Putamen (tissue), 1 donor: ENCODE measurements at places on chromosomes 1 and 21.
A peak's percentile ranks its signal among the peaks of the same experiment; 100 is the strongest.

DNA sequence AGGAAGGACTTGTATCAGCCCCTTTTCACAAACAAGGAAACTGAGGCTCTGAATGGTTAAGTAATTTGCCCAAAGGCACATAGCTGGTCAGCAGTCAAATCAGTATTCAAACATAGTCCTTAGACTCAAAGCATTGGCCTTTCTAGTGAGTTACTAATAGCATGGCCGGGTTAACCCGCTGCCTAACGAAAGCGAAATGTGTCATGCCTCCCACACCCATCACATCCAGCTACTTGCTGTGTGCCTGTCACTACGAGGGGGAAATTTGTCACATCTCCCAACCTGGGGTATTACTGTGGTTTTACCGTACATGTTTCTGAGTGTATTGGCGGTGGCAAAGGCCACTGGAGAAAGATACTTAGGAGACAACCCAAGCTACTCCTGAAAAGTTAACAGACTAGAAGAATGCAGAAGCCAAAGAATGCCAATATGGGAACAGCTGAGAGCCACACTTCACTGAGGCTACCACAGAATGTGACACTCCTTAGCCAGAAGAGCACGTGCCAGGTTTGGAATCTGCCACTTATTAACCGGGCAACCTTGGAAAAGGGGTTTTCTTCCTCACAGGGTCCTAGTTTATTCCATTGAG, 363.5 kb downstream of the KCNH1 start:
- no peak for DNase-seq

- no peak for DNase-seq
Measured at GRCh38 chr1:32163405-32163804, 16.1 kb upstream of the TXLNA start.

DNA sequence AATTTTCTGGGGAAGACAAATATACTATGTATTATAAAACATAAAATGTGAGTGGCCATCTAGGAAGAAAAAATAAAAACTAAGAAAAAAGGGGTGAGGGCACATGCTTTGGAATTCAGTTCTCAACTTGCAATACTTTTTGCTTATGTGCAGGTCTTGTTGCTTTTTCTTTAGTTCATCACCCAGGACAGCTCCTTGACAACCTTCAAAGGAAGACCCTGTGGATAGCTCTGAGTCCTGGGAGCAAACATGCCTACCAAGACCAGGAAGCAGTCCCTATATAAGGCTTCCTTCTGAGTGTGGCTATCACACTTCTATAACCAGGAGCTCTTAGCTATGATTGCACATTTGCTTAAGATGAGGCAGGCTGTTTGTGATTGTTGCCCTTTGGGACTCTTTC, 78.0 kb downstream of the WDR64 start:
- no peak for DNase-seq

DNA sequence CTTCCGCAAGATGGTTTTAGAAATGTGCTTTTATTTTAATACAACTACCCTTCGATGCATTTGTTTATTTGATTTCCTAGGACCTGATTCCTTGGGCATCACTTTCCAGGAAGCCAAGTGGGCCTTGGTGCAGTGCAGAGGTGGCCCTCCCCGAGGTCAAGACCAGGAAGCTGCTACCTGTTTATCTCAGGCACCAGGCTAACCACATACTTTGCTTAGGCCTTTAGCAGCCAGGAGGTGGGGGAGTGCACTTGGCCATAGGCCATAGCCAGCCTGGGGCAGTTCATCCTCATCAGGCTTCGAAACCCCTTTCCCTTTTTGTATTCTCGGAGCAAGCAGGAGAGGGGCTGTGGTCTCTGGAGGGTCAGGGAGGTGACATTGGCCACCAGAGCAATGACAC, 45.4 kb downstream of the SMYD2 start:
- no peak for DNase-seq

DNA sequence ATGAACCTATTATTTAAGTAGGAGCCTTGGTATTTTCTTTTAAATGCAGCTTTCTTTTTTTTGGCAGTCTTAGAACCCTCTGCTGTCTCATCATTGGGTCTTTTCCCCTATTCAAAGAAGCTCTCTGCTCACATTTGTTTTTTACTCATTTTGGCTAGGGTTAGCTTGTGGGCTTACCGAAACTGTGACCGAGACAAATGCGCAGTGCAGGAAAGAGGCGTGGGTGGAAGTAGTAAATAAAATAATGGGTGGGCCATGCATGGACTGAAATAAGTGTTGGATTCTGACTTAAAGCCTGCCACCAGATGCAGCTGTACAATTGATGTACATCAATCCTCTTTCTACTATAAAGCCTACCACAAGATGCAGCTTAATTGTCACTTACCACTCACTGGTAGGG, 14.7 kb downstream of the XPR1 start:
- no peak for DNase-seq

GRCh38 chr1:205842229-205842628, 7.7 kb downstream of the PM20D1 start:
- DNase-seq, result no peak

DNA sequence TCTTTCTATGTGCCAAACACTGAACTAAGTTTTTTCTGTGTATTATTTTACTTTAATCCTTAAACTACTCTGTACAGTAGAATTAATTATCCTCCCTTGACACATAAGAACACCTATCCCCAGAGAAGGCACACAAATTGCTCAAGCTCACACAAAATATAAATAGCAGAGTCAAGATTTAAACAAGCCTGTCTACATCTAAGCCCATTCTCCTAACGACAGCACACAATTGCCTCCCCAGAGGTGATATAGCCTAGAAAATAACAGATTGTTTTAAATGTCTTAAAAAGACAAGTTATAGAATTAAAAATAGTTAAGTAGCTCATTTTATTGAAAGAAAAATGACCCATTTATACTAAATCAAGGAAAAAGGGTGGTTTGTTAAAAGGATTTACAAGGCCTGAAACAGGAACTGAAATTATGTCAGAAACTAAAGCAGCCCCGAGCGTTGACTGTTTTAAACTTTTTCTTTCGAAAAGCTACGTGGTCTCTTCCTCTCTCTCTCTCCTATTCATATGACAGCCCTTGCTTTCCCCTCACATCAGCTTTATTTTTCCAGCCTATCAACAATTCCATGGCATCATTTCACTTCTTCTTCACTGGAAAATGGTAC, 30.5 kb downstream of the TNFSF18 start:
- peak; percentile 12 for DNase-seq

DNA sequence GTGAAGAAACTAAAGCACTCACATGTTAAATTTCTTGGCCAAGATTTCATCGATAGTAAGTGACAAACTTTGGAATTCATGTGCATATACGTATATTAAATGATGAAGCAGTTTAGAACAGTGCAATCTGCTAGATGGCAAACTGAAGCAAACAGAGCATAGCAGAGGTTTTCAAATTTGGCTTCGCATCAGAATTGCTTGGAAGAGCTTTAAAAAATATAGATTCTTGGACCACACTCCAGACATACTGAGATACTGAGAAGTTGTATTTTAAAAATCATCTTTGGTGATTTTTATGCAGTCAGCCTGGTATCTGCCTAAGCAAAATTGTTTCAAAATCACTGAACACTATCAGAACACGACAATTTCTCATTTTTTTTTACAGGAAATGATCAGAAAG, 709.2 kb downstream of the PLA2G4A start:
- no peak for DNase-seq

DNA sequence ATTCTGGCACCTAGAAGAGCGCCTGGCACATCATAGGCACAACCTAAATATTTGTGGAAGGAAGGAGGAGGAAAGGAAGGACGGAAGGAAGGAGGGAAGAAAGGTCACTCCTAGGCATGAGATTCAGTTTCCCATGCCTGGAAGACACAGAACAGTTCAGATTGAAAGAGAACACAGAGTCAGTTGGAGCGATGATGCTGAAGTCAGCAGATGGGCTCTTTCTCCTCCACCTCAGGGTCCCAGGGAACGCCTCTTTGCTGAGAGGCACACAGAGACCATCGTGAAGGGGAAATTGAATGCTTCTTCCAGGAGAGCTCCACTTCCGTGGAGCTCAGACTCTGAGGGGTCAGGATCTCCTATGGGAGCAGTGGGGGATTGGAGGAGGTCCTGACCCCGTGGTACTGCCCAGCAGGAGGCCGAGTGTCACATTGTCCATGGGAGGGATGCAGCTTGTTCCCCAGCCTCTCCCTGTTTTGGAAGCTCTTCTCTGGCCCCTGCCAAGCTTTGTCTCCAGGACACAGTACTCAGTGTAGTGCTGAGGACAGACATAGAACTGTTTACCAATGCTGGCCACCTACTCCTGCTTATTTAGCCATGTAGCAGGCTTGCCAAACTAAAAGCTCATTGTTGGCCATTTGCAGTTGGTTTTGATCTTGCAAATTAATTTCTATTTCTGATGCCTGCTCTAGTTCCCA, 2.4 kb downstream of the MYBPHL start:
- DNase-seq, result peak; percentile 95

DNA sequence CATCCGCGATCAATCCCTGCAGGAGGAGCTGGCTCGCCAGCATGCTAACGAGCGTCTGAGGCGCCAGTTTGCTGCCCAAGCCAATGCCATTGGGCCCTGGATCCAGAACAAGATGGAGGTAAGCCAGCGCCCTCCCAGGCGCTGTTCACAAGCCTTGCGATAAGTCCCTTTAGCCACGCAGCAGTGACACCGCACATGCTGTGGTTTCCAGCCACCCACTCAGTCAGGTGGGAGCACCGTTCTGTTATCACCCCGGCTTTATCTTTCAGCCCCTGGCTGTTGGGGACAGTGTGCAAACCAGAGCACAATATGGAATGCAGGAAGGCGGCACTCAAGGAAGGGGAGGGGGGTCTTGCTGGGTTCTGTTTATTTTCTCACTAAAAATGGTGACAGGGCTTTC, 41.1 kb upstream of the MTR start:
- DNase-seq, result no peak

DNA sequence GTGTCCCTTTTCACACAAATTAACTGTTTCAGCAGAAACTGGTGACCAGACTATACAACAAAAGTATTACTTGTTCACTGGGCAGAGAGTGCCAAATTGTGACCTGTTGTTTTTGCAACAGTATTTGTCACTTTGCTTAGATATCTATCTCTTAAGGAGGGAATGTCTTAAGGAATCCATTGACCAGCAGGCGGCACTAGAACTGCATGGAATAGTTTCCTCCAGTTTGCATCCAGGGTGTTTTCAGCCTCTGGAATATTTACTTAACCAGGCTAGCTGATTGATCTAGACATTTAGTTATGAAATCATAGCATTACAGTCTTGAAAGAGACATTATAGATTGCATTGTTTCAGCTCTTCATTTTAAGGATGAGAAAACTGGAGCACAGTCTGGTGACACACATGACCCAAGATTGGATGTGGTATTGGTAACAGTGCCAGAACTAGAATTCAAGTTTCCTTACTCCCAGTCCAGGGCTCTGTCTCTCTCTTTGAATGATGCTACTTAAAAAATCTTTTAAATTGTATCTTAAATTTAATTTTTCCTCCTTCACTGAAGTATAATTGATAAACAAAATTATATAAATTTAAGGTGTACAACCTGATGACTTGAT, 16.9 kb downstream of the RPTN start:
- DNase-seq, result no peak

GRCh38 chr1:201535046-201535918, 3.6 kb upstream of the NAV1 start:
- DNase-seq, result no peak

DNA sequence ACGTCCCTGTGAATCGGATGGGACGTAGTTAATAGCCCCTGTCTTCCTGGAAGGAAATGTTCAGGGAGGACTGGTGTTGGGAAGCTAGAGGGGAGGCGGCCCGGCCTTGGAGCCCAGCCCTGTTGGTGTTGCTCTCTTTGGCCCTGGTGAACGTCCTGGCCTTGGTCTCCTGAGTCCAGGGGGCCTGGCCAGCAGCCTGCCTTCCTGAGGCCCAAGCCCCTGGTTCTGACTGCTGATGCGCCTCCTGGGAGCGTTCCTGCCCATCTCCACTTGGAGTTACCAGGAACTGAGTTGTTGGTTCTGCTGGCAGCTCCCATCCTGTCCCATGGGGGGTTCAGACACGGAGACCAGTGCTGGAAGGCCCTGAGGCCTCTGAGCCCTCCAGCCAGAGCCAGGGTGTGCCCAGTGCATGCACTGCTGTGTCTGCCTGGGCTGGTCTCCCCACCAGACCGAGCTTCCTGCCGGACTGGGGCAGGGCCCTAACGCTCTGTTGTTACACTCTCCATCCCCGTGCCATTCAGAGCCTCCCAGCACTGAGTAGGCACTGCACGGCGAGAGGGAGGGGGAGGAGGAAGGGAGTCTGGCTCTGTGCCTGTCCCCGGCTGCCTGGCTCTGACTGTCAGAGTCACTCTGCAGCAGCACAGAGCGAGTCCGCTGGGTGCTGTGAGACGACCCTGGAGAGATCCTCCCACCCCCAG, 382.5 kb upstream of the VAMP3 start:
- peak; percentile 57 for DNase-seq

- no peak for DNase-seq
Measured at GRCh38 chr1:59901770-59902388, 24.7 kb downstream of the CYP2J2 start.

- no peak for DNase-seq
Measured at GRCh38 chr1:205286335-205286950, 35.1 kb downstream of the NUAK2 start.

DNA sequence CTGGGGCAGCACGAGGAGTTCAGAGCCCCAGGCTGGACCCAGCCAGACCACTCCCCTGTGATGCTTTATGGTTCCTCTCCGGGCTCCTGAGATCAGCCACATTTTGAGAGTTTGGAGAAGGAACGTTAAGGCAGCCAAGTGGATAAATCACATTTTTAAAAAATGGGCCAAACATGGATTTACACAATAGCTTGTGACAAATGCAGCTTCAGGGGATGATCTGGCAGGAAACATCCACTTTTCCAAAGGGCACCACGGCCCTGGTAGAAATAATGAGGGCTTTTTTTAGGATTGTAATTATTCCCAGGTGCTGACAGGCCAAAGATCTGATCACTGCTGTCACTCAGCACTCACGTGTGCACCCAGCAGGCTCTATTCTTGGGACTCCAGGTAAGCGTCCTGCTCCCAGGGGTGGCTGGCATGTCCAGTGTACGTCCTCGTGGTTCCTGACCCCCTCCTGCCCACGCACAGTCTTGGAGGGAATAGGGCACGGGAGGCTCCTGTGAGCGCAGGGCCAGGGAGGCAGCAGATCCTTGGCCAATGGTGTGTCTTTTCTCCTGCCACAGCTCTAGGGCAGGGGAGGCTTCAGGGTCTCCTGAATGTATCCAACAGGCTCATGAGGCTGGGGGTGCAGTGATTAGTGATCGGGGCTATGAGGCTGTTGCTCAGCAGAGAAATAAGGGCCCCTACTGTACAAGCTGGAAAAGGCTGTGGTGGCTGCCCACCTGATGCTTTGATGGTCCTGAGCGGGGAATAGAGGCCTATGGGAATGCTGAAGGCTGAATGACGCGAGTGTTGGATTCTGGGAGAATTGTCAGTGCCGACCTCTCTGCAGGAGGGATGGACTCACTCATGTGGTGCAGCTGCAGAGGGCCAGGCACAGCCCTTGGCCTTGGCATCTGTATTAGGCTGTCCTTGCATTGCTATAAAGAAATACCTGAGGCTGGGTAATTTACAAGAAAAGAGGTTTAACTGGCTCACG, 415.7 kb downstream of the PTPRU start:
- DNase-seq, result no peak

DNA sequence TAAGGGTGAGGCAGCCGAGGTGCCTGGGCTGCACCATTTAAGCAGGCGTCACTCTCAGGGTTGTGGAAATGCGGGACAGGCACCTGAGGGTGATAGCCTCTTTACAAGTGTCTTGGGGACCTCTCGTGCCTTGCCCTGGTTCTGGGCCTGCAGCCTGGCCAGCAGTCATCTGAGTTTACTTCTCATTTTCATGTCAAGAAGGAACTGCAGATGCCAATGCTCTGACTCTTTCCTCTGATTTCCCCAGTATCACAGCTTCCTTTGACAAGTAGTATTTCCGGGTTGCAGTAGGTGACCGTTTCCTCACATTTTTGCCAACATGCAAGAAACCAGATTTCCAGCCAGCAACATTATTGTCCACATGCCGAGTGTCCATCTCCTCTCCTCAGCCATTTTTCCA, 286.9 kb downstream of the DISC1 start:
- DNase-seq, result no peak
